Activated CD4-positive, alpha-beta T cell treated with anti-CD3 and anti-CD28 coated beads, Interleukin-10, Interleukin-2, amounts not matched to agents 100 ng/mL and 50 ng/mL, durations not matched to agents 16 hours and 8 hours (primary cell): ENCODE measurements at places on chromosomes 7 and 10.
A peak's percentile ranks its signal among the peaks of the same experiment; 100 is the strongest.

DNA sequence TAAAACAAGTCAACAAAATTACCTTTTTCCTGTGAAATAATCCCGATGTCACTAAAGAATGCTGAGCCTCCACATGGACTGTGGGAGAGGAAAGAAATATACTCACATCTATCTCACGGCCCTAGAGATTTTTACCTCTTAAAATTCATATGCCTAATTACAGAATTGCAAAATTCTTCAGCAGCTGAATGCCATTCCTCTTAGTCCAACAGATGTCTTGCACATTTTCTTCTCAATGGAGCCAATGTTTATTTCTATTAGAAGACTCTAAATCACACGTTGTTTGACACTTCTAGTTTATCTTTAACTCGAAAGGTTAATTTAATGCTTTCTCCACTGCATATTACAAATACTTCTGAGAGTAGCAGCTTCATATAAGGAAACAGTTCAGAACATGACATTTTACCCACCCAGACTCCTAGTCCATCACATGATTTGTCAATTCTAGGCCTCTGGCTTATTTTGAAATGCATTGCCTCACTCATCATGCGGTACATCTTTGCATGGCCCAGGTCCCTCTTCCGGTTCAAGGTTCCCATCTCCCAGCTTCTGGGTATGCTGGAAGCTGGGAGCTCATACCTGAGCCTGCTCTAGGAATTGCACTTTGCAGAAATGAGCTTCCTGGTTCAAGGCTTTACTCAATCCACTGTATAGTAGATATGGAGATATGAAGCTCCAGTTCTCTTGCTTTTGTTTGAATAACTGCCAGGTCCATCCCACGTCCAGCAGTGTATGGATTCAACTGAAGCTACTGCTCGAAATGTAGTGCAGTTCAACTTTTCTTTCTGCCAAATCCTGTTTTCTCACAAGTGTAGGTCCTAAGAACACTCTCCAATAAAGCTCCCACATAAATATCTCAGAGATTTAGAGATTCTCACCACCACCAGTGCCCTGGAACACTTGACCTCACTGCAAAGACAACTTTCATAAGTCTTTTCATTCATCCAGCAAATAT lies 306.2 kb downstream of the GPR37 start:
- no peak for DNase-seq

GRCh38 chr7:105521027-105521716 lies 899 bp downstream of the PUS7 start:
- peak; percentile 63 for DNase-seq

- DNase-seq = no peak
Measured at GRCh38 chr10:44920252-44920651, 9.1 kb downstream of the TMEM72 start.

- DNase-seq = peak; percentile 67
Measured at GRCh38 chr7:55964261-55965099, at the start of gene NIPSNAP2. TSS of gene NIPSNAP2 (plus strand) at chr7:55964585. CDS start at chr7:55964610, 25 bp downstream.

- DNase-seq = no peak
Measured at GRCh38 chr7:14095233-14095950, 105.9 kb upstream of the ETV1 start.

- DNase-seq = no peak
Measured at GRCh38 chr7:23864973-23865372, 155.0 kb downstream of the STK31 start.

- no peak for DNase-seq
Measured at GRCh38 chr10:124707144-124707467, 37.1 kb downstream of the FAM53B start.

DNA sequence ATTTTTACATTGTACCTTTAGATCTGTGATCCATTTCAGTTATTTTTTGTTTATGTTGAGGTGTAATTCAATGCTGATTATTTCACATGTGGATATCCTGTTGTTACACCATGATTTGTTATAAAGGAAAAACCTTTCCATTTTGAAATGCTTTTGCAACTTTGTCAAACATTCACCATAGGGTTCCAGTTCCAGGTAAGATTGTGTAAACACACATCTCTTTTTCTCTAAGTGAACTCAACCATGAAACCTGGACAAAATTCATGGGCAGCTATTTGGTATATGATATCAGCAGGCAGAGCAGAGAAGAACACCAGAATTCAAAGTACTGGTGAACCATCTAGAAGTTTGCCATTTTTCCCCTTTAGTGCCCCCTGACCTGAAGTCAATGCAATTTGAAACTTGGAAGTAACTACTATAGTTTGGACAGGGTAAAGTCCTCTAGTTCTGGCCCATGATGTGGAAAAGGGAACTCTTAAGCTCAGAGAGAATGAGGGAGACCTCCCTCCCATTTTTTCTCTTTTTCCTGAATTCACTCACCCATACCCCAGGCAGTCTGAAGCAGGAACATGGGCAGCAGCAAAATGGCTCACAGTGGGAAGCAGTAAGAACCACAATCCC lies 446.1 kb downstream of the ATRNL1 start:
- DNase-seq = no peak

DNA sequence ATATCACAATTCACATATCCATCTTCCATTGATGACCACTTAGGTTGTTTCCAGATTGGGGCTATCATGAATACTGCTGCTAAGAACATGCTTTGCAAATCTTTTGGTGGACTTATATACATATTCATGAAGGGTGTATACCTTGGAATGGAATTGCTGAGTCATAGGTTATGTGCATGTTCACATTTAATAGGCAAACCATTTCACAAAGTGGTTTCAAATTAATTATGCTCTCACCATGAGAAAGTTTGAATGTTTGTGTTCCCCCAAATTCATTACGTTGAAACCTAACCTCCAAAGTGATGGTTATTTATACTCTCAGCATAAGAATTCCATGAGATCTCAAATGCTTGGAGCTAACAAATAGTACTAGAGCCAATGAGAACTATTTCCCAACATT lies 86.4 kb downstream of the VPS41 start:
- no peak for DNase-seq

DNA sequence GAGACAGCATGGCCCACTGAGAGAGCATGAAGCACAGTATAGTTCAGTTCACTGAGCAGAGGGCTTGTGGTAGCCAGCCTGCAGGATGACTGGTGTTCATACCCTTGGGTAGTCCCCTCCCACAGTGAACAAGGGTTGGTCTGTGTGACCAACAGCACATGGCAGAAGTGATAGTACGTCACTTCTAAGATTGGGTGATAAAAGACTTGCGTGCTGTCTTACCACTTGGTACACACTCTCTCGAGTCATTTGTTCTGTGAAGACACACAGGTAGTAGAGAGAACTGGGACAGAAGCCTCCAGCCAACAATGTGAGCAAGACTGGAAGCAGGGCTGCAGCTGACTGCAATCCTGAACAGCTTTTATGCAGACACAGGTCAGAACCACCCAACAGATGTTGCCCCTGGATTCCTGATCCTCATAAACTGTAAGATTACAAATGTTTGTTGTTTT lies 14.6 kb downstream of the EPC1 start:
- DNase-seq = peak; percentile 93

DNA sequence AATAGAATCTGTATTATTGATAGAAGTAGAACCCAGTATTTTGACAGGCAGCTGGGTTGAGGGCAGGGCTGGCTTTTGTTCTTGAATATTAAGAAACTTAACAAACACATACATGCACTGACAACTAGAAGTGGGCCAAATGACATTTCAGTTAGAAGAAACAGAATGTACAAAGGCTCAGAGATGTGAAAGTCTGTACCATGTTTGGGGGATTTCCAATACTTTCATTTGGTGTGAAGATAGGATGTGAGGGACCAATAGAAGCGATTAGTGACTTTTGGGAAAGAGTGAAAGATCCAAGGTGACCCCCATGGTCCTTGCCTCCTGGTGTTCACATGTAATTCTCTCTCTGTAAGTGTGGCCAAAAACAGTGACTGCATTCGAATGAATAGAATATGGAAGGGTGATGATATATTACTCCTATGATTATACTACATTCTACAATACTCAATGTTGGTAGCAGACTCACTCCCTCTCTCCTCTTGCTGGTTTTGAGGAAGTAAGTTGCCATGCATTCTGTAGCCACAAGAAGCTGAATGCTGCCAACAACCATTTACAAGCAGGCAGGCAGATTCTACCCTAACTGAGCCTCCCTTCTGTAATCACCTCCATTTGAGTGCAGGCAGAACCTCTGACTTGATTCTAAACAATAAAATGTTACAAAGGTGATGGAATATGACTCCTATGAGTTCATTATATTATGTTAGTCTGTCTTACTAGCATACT lies 151.4 kb downstream of the TMEM168 start:
- no peak for DNase-seq

DNA sequence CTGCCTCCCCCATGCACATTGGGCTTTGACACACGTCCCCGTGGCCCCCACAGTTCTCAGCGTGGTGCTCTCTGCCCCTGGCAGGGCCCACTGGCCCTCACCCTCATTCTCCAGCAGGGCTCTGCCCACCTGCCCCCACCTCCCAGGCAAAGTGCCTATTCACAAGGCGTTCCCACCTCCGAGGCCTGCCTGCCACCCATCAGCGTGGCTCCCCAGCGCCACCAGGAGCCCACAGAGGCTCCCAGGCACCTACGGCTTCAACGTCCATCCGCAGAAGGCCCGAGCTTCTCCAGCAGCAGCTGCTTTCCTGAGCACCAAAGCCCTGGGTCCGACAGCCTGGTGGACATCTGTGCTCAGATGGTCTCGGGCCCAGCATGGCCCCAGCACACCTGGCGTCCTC lies 211.8 kb upstream of the PPP2R2D start:
- no peak for DNase-seq

- no peak for DNase-seq
Measured at GRCh38 chr10:71280825-71281224, 38.2 kb upstream of the SLC29A3 start.

DNA sequence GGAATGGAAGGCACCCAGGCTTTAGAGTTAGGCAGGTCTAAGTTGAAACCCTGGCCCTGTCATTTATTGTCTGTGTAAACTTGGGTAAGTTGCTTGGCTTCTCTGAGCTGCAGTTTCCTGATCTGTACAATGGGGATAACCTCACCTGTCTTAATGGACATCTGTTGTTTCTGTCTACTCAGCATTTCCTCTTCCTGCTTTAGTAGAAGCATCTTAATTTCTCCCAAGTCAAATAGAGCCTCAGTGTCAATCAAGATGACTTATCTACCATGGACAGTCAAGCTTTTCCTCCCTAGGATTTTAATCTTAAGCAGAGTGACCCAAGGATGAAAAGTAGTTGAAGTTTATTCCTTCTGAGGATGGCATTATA lies 119.7 kb downstream of the FZD1 start:
- no peak for DNase-seq

GRCh38 chr10:84267503-84268126 lies 22.8 kb downstream of the RGR start:
- DNase-seq = peak; percentile 93

- DNase-seq = no peak
Measured at GRCh38 chr7:141671705-141672496, 30.1 kb downstream of the DENND11 start.

DNA sequence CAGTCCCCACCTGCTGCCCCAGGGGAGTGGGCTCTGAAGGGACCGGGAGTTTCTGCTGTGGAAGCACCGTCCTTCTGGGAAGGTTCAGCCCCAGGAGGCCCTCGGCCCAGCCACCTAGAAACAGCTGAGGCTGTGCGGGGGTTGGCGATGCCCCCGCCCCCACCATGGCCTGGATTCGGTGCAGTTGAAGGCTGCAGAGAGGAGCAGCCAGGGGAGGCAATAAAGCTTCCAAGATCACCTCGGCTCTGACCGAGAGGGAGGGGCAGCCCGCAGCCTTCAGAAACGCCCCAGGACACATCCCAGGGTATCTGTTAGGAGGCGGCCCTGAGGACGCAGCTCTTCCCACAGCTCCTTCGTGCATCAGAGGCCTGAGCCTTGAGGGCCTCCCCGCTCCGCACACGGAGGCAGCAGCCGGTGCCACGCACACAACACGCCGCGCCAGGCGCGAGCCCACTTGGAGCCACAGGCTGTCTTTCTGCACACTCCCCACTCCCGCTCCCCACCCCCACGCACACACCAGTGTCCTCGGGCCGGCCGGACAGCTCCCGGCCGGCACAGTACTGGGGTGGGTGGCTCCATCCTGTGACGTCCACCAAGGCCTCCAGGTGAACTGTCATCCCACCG lies 1.6 kb downstream of the KNDC1 start:
- no peak for DNase-seq

DNA sequence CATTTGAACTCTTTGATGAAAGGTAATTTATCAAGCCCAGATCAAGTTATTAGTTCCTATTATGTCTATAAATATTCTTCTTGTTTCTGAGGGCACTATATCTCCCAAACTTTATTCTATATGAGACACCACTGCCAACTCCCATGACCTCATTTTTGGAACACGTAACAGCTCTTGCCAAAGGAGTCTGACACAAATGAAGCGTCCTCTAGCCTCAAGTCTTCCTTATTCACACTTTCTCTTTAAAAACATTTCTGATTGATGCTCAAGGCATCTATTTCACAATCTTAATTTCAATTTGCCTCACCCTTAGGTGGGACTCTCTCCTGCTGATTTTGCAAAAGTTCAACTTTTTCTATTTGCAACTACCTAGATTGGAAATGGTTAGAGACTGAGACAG lies 848.4 kb downstream of the GATA3 start:
- no peak for DNase-seq

DNA sequence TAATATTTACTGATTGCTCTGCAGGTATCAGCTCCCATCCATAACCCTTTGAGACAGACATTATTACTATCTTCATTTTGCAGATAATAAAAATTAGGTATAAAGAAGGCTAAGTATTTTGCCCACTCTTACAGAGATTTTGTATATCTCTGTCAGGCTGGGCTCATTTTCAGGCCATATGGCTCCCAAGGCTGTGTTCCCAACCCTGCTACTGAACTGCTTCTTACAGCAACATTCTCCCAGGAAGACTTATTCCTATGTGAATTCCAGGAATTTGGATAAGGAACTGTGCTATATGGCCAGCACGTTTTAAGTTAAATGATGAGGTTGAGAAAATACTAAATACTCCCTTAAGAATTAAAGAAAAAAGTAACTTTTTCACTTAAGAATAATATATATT lies 1.9 kb upstream of the TMEM106B start:
- DNase-seq = no peak

GRCh38 chr7:158228986-158229385 lies 358.6 kb downstream of the PTPRN2 start:
- DNase-seq = no peak

- DNase-seq = no peak
Measured at GRCh38 chr7:24463474-24463873, 109.8 kb upstream of the PALS2 start.

GRCh38 chr7:43208242-43208641 lies 95.8 kb downstream of the HECW1 start:
- no peak for DNase-seq

DNA sequence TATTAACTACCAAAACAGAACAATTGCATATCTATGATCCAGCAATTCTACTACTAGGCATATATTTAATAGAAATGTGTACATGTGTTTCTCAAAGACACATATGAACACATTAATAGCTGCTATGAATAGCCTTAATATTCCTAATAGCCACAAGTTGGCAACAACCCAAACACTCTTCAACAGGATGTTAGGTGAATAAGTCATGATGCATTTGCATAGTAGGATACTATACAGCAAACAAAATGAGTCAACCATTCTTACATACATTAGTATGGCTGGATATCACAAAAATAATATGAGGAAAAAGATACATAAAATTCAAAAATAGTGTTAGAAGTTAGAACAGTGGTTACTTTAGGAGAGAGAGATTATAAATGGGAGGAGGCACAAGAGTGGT lies 26.8 kb upstream of the ZNF746 start:
- DNase-seq = no peak
